Activated CD8-positive, alpha-beta T cell treated with anti-CD3 and anti-CD28 coated beads for 36 hours (primary cell): ENCODE measurements at places on chromosomes 12 and 14. TPM values are rescaled to one million over a fixed set of nuclear protein-coding genes. Genes with fewer than 3 reads are reported as not detected.

GRCh38 chr14:103259801-103260628, 74.0 kb upstream of the EIF5 start:
- DNase-seq, result no peak

ASCL1 gene
- total RNA-seq, result not detected

- no peak for DNase-seq
Measured at GRCh38 chr12:44465139-44465538, 411.0 kb downstream of the NELL2 start.

INSM2 gene
- total RNA-seq, result not detected

- peak; percentile 61 for DNase-seq
Measured at GRCh38 chr12:6766651-6767349, 637 bp downstream of the PTMS start.

DNA sequence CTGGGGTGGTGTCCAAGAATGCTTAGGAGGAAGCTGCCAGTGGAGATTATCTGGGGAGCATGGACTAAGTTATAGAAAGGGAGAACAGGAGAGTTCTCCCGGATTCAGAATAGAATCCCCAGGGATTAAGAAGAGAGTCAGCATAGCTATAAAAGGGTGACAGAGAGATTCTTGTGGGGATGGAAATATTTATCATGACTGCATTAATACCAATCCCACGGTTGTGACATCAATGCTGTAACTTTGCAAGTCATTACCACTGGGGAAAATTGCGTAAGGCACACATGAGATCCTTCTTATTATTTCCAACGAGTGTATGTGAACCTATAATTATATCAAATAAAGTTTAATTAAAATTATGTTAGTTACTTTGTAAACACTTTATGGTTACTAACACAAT, 447.9 kb upstream of the TMEM132C start:
- DNase-seq, result no peak

GRCh38 chr12:122865268-122866231, 30.3 kb downstream of the HIP1R start:
- peak; percentile 40 for DNase-seq

- DNase-seq, result no peak
Measured at GRCh38 chr14:73277376-73277775, 40.1 kb downstream of the PAPLN start.
